ENCODE measurements at places on chromosomes 3 and 15. TPM values are rescaled to one million over a fixed set of nuclear protein-coding genes. Genes with fewer than 3 reads are reported as not detected.

DNA sequence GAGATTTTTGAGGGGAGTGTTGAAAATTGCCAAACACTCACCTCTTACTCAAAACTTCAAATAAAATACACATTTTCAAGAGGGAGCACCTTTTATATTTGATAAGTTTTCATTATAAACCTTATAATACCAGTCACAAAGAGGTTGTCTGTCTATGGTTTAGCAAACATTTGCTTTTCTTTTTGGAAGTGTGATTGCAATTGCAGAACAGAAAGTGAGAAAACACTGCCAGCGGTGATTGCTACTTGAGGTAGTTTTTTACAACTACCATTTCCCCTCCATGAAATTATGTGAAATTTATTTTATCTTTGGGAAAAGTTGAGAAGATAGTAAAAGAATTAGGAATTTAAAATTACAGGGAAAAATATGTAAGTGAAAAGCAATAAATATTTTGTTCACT lies 20.1 kb downstream of the DIPK2A start:
- no peak for ATAC-seq

GRCh38 chr3:155525324-155525833 lies 219.5 kb downstream of the PLCH1 start:
- no peak for ATAC-seq

DNA sequence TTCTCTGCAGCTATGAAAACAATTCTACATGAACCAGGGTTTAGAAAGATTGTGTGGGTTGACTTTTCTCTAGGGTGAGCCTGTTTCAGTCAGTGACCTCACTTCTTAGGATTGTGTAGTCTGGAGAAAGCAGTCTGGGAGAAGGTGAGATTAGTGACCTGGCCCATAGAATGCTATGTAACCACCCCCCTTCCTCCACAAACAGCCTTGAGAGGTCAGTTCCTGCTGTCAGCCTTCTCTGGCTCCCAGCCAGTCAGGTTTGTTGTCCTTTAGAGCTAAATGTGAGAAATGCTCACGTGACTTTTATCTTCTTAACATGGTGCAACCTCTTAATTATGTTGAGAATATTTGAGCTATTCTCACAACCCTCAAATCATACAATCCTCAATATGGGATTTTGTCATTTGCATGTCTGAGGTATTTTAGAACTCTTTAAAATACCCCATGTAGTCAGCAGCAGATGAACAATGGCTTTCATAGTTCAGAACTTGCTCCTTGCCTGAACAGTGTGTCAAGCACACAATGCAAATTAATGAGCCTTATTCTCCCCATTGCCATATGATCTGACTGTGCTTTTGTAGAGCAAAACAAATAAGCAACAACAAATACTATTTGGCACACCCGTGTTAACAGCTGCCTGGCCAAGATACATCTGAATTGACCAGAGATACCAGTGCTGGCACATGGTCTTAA lies 311.6 kb downstream of the CNTN6 start:
- no peak for ATAC-seq

The PLA2G4F gene
- total RNA-seq, result not detected

DNA sequence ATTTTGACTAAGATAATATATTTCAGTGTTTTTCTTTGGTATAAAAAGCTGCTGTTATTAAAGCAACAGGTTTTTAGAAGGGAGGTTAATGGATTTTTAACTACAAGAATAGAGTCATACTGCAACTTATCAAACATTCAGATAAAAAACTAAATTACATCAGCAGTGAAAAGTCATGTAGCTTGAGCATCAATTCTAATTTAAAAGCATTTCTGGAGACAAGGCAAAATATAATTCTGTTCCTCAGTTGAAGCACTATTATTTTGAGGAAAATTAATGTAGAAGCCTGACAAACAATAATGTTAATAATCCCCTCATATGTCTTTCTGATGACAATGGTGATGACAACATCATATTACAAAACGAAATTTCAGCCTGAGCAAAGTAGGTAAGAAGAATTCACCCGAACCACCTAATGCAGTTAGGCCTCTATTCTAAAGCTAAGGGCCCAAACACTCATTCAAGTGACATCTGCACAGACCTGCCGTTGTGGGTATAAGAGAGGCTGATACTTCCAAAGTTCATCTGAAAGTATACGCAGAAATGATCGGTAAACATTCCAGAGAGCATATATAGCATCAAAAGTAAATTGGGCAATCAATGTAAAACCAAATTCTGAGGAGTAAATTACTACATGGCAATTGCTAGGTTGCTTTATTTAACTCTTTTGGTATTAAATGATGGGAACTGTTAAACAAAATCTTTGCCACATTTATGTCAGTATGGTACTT lies 12.8 kb upstream of the ROBO2 start:
- ATAC-seq, result no peak

DNA sequence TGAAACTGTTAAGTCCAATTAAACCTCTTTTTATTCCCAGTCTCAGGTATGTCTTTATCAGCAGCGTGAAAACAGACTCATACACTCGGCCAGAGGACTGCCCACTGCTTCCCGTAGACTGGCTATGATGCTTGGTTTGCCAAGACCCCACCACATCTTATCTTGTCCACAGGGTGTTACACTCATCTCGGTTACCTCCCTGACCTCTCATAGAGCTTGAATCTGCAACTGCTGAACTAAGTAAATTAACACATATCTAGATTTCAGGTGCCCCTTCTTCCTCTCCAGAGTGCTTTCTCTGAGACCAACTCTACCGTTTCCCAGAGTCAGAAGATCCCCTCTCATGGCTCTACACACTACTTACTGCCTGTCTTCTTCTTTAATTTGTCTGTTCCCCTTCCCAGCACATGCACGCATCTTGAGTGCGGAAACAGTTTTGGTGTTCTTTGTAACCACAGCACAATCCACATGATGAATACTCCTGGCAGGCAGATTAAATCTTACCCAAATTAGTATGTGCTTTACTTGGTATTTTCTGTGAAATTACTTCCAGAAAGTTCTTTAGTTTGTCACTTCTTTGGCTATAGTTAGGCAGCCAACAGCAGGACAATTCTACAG lies 49.7 kb downstream of the CD200 start:
- ATAC-seq, result no peak

The ZNF385D gene
- total RNA-seq, result 3.9 TPM

DNA sequence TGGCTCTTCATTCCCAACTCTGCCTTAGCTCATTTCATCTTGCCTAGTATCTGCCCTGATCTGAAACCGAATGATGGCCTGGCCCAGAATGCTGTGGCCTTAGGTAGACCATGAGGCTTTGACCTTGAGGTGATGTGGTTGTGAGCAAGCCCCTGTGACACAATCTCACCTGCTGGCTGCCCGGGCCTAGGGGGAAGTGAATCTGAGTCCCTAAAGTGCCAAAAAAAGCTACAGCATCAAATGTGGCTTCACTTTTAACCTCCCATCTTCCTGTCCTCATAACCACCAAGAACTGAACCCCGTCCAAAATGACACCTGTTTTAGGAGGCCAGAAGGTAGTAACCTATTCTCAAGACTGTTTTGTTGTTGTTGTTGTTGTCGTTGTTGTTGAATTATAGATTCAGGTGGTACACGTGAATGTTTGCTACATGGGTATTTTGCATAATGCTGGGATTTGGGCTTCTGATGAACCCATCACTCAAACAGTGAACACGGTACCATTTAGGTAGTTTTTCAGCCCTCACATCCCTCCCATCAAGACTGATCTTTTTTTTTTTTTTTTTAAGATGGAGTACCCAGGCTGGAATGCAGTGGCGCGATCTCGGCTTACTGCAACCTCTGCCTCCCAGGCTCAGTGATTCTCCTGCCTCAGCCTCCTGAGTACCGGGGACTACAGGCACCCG lies 54.6 kb downstream of the MCCC1 start:
- ATAC-seq, result no peak

The IL17RE gene
- 1.7 TPM for total RNA-seq

The SI gene
- total RNA-seq, result not detected

DNA sequence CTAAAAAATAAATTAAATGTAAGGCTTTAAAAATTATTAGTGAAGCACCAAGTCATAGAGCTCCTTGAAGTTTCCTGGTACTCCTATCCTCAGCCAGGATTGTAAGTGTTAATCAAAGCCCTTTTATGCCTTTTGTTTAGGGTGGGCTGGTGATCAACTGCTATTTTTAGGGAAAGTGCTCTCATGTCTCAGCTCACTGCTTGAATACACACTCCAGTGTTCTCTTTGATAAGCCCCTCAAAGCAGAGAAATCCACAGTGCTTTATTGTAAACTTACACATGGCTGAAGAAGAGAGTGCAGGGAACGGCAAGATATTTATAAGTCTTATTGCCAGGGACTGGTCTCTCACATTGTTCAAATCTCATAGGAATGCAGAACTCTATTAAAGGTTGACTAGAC lies 156.4 kb upstream of the AZI2 start:
- ATAC-seq, result no peak

The ZBTB47 gene
- total RNA-seq, result 3.3 TPM

- no peak for ATAC-seq
Measured at GRCh38 chr15:66123799-66124198, 129.8 kb downstream of the MEGF11 start.

The VGLL3 gene
- 1.1 TPM for total RNA-seq

DNA sequence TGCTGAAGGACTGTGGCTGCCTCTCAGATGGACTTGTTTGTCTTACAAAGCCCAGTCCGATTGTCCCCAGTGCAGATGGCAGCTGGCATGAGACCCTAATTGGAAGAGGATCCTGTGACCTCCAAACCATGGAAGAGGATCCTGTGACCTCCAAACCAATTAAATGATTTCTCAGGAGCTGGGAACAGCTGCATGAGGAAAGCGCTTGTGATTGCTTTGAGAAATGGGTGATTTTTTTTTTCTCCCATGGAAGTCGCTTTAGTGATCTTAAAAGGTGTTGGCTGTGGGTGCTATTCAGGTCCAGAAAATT lies 68.4 kb upstream of the LARS2 start:
- no peak for ATAC-seq

The HTR3E gene
- not detected for total RNA-seq

DNA sequence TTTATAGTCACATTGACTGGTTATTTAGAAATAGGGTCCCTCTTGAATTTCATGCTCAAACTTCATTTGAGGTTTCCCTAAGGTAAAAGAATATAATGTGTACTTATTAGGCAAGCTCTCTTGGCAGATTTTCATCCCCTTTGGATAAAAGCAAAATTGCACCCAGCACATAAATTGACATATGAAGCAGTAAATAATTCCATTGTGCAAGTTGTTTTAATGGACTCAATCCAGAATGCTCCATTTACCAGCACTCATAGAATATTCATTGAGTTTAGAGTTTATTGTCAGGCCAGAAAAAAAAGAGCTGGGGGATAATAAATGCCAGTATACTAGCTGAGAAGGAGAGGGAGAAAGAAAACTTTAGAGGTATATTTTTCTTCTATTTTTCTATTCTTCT lies 136.8 kb downstream of the TPRG1 start:
- peak; percentile 29 for ATAC-seq

GRCh38 chr3:187401856-187402255 lies 33.7 kb downstream of the RTP4 start:
- no peak for ATAC-seq

The GAP43 gene
- 7.0 TPM for total RNA-seq

DNA sequence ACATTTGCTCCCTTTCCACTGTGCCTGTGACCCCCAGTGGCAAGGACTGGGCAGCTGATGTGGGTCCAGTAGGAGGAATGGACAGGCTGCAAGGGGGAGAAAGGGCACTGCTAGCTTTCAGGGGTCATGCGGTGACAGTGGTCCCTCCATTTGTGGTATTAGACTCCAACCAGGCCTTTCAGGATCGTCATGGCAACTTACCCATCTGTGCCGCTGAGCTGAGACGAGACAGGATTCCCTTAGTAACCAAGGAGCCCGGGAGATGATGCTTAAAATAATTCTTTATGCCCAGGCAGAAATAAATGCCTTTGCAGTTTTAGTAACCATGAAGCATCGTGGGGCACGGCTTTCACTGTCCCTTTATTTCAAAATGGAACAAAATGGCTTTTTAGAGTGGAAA lies 15.9 kb upstream of the MRPL3 start:
- ATAC-seq, result no peak

Measured in motor neuron (in vitro differentiated cells).